ENCODE measurements at places on chromosomes 4 and X.

- DNase-seq, result no peak
Observed at GRCh38 chrX:118751950-118752783, 24.8 kb downstream of the IL13RA1 start.

GRCh38 chr4:123995936-123996335 lies 599.3 kb downstream of the SPRY1 start:
- no peak for DNase-seq

GRCh38 chrX:71637848-71638247 lies 19.5 kb upstream of the CXCR3 start:
- no peak for DNase-seq

GRCh38 chr4:40829586-40829985 lies 79.8 kb downstream of the NSUN7 start:
- no peak for DNase-seq

DNA sequence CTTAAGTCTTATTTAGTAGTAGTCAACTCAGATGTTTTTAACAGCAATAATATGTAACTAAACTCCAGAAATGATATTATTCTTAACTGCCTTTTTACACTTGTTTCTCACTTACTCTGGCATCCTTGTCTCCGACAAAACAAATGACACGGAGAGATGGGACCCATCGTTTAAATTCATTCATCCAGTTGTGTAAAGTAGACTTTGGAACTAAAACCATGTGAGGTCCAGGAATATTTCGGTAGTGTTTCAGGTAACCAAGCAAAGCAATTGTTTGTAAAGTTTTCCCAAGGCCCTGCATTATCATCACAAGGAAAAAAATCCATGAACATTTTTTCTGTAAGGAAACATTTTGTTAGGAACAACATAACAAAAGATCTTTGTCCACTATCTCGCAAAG lies 11.6 kb downstream of the SMARCA1 start:
- DNase-seq, result no peak

- DNase-seq, result no peak
Observed at GRCh38 chrX:103396186-103396585, 19.8 kb downstream of the BEX3 start.

All from cardiac muscle cell (in vitro differentiated cells and primary cell).